ENCODE measurements at places on chromosomes 6 and 20. TPM values are rescaled to one million over a fixed set of nuclear protein-coding genes. Genes with fewer than 3 reads are reported as not detected.

DNA sequence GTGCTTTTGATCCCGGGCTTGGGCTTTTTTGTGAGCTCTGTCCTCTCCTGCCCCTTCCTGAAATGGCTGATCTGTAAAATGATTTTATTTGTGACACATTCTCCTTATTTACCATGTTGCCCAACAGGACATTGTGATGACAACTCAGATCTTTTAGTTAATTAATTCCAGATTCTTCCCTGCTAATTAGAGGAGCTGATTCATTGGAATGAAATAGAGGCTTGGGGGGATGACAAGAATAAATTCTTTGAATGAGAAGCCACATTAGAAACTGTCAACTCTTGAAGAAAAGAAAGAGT, 26.1 kb upstream of the GABRR1 start:
- DNase-seq, result no peak

GRCh38 chr20:33600414-33600813, 61.7 kb upstream of the C20orf144 start:
- no peak for DNase-seq

- no peak for DNase-seq
Measured at GRCh38 chr6:28402197-28402596, 2.6 kb upstream of the ZSCAN12 start.

GRCh38 chr20:19515074-19515473, 243.0 kb upstream of the RIN2 start:
- DNase-seq, result no peak

DNA sequence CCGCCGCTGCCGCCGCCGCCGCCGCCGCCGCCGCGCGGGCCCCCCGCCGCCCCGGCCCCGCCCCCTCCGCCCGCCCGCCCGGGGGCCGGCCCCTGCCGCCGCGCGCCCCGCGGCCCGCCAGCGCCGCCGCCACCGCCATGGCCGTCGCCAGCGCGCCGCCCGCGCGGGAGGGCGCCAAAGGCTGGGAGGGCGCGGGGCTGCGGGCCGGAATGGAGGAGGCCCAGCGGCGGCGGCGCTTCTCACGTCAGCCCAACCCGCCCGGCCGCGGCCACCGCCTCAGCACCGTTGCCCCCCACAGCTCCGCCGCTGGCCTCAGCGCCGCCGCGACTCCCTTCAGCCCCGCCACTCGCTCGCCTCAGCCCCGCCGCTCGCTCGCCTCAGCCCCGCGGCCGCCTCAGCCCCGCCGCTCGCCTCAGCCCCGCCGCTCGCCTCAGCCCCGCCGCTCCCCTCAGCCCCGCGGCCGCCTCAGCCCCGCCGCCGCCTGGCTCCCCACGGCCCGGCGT, 258 bp downstream of the PHF10 start:
- no peak for DNase-seq

DNA sequence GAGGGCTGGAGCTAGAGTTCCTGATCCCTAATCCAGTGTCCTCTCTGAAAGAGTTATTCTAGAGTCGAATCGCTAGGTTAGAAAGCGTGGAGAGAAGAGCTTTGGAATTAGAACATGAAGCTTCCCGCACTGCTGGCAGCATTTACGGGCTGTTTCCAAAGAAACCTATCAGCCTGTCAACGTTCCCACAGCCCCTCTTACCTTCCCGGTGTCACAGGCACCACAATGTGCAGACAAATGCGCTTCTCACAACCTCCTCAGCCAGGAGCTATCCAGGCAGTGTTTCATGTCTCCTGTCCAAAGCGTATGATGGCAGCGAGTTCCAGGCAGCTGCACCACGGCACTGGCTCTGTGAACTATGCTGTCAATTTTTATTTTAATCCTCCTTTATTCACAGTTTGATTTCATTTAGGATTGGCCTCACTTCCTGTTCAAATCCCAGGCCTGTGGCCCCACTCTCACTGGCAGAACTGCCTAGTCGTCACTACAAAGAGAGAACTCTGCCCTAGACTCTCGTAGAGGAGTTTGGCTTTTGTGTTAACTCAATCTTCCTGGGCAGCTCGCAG, 322.8 kb upstream of the SOX4 start:
- DNase-seq, result no peak

- DNase-seq, result no peak
Measured at GRCh38 chr6:26173836-26174145, 86.6 kb downstream of the HFE start.

GRCh38 chr6:142545147-142545546, 243.3 kb downstream of the ADGRG6 start:
- no peak for DNase-seq

GRCh38 chr6:52596371-52597028, 19.6 kb upstream of the TRAM2 start:
- no peak for DNase-seq

DNA sequence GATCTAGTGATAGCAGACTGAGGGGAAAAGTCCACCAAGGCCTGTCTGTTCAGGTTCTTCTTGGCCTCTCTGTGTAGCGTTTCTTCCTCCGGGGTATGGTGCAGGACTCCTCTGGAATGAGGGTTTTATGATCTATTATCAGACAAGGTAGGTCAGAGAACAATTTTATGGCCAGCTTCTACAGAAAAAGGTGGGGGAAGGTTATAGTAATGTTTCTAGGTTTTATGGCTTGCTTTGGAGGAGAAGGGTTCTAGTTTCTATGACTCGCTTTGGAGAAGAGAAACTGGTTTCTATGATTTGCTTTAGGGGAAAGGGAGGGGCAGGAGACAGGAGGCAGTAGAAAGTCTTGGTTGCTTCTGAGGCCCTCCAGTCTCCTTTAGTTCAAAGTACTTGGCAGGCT, 144.8 kb upstream of the LAMA2 start:
- no peak for DNase-seq

DNA sequence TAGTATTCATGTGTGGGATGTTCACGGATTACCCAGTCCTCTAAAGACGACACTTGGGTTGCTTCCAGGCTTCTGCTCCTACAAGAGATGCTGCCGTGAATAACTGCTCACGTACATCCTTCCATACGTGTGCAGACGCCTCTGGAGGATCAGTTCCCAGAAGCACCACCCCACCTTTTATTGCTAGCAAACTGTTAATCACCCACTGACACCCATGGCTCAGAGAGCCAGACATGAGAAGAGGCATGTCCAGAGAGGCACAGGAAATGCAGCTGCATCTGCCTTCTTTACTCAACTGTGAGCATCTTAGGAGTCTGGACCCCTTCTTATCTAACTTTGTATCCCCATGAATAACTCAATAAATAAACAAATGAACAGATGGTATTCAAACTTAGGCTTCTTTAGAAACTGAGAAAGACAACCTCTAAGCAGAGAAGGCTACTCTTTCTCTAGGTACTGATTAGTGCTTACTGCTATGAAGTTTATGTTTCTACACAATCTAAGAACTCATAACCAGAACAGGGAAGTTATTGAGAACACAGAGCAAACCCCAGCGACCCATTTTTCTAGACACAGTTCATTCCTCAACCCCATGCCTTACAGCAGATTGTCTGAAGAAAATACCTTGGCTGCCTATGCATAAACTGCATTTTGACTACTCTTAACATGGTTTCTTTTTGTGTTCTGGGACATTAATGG, 228.7 kb upstream of the RREB1 start:
- no peak for DNase-seq

- DNase-seq, result no peak
Measured at GRCh38 chr6:134082191-134082590, 29.8 kb upstream of the SLC2A12 start.

- no peak for DNase-seq
Measured at GRCh38 chr6:170358496-170358895, 51.9 kb downstream of the FAM120B start.

DNA sequence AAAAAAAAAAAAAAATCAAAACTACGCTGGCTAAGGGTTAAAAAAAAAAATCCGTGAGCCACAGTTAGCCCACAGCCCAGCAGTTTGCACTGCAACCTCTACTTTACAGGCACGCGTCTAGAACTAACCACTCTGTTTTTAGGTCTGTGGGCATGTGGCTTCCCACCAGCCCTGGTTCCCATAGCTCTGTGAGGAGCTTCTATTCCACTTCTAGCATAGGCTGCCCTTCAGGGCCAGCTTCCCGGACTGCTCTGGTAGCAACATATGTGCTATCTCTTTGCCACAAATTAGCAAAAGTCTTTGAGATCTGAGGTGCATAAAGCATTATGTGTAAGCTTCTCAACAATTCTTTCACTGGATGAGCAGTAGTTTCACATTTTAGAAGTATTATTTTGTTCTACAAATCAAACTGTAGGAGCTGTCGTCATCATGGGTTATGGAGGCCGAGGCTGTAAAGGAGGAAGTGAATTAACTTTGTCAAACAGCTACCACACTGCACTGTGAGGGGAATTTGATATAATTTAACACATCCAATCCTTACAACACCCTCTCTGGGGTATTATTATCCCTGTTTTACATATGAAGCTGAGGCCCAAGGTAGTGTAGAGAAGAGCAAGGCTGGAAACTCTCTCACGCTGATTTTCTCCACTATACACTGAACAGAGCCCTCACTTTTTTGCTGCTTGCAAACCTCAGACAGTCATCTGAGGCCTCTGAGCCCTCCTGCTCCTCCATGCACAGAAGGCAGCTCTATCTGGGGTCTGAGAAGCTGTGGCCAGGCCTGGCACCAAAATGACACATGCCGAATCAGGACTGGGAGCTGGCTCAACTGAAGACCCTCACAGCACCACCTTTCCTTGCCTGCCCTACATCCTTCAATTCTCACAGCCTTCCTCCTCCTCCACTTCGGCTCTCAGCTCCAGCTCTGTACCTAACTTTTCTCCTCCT, 35.4 kb downstream of the MAN1A1 start:
- DNase-seq, result no peak

PTCHD4 gene
- polyA plus RNA-seq, result 2.6 TPM

ZSCAN31 gene
- 11.2 TPM for polyA plus RNA-seq

LY6G6F gene
- 0.93 TPM for polyA plus RNA-seq
